ENCODE measurements at places on chromosomes 1 and 21.

- DNase-seq = no peak
Observed at GRCh38 chr1:228062085-228062791, 20.3 kb upstream of the ARF1 start.

DNA sequence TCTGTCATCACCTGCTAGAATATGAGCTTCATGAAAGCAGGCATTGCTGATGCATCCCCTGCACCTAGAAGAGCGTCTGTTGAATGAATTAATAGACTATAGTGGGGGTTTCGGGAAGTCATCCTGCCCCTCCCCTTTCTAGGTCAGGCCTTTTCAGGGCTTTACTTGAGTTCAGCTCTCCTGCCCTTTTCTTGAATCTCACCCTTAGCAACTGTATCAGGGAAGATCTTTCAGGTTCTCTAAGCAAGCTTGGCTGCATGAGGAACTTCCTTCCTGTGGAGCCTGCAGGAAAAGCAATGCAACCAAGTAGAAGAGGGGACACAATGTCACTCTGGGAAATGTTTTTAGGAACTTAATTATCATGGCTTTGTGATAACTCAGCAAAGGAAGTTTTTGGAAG is 27.2 kb upstream of the KIAA0040 start:
- peak; percentile 8 for DNase-seq

DNA sequence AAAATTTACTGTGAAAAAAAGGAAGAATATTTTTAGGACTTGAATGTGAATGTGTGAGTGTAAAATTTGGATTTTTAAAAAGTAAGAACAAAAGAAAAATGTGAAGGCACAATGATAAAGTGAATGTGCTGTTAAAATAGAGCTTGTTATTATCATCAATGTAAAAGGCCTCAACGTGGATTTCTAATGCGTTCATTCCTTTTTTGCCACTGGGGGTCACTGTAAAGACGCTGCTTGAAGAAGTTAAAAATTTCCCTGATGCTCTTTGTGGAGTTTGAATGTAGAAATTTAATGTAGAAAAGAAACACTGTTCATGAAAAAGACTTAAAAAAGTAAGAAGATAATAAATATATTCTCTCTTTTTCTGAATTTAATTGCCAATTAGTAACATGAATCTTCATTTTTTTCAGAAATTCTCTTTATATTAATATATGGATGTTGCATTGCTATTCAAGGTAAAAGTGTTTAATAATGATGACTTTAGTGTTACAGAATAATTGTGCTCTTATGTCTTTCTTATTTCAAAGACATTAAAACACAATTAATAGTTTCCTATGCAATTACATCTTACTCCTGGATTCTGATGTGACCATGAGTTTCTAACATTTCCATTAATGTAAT is 161.5 kb downstream of the DNM3 start:
- peak; percentile 86 for DNase-seq

- peak; percentile 62 for DNase-seq
Observed at GRCh38 chr1:228164561-228165371, 838 bp upstream of the IBA57 start.

GRCh38 chr1:107840725-107841124 is 124.3 kb downstream of the VAV3 start:
- DNase-seq = peak; percentile 62

- peak; percentile 70 for DNase-seq
Observed at GRCh38 chr21:21114461-21114860, 116.3 kb downstream of the NCAM2 start.

DNA sequence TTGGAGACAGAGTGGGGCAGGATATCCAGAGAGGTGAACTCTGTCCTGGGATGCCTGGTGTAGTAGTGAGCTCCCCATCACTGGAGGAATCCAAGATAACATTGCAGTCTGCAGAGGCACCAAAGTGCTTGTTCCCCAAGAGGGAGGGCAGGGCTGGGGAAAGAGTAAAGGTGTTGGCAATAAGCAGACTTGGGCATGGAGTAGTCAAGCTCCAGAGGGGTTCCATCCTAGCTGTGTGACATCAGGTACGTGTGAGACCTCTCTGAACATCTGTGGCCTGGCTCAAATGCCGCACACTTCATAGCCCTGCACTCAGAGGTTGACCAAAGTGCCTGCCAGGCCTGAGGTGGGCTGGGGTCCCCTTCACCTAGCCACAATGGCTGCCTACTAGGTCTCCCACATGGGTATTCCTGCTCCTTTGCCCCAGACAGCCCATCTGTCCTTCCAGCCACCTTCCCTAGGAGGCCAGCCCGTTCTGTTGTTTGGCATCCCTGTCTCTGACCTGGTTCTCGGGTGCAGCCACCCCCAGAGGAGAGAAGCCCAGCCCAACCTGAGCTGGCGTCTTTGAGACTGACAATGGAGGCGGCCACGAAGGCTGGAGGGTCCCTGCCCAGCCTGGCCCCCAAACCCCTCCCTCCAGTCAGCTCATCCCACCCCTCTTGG is 2.8 kb upstream of the ARF1 start:
- no peak for DNase-seq

DNA sequence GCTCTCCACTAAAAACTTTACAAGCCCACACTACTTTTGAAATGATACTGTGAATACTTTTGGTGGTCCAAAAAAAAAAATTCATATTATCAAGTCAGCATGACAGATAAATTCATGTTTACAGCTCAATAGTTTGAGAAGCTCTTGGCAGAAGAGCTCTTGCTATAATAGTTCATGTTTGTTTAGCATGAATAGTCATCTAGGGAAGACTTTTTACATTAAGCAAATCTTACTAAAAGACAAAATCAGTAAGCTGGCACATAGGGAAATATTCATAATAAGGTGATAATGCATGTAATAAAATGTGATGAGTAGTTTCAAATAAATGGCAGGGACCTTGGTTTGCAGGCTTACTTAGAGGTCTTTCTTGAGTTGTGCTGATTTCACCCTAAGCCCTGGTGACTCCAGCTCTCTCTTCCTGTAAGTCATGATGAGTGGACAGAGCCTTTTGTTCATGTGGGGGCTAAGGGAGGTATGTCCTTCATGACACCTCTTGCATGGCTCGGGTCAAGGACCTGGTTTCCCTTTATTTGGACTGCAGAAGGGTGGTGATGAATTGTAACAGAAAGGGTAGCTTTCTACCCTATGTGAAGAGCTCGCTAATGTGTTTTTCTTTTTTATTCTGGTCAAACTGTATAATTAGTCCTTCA is 166.7 kb downstream of the GABPA start:
- DNase-seq = no peak

DNA sequence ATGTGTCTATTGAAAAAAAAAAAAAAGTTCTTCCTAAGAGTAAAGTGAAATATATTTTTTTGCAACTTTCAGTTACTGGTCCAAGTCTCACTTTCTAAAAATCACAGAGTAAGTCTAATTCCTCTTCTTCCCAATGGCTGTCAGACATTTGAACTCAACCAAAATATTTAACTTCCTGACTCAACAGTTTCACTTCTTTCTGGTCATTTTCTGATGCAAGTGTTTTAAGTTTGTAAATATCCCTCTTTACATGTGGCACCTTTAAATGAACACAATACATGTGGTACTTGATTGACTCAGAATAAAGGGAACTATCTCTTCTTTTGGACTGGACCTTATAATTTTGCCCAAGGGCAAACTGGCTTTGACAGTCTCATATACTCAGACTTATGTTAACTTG is 76.7 kb downstream of the ASH1L start:
- no peak for DNase-seq

GRCh38 chr1:157288006-157288405 is 149.8 kb upstream of the ETV3 start:
- DNase-seq = no peak

- no peak for DNase-seq
Observed at GRCh38 chr1:221217029-221217428, 337.8 kb downstream of the HLX start.

DNA sequence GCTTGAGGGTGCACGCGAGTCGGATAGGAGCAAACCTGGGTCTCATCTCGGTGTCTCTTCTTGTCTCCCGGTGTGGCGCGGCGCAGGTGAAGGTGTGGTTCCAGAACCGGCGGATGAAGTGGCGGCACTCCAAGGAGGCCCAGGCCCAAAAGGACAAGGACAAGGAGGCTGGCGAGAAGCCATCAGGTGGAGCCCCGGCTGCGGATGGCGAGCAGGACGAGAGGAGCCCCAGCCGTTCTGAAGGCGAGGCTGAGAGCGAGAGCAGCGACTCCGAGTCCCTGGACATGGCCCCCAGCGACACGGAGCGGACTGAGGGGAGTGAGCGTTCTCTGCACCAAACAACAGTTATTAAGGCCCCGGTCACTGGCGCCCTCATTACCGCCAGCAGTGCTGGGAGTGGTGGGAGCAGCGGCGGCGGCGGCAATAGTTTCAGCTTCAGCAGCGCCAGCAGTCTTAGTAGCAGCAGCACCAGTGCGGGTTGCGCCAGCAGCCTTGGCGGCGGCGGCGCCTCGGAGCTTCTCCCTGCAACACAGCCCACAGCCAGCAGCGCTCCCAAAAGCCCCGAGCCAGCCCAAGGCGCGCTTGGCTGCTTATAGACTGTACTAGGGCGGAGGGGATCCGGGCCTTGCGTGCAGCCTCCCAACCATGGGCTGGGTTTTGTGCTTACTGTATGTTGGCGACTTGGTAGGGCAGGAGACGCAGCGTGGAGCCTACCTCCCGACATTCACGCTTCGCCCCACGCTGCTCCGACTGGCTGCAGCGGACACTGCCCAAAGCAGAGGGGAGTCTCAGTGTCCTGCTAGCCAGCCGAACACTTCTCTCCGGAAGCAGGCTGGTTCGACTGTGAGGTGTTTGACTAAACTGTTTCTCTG is 5.1 kb downstream of the HLX start:
- DNase-seq = no peak

- no peak for DNase-seq
Observed at GRCh38 chr1:111214884-111215283, 12.6 kb upstream of the CHI3L2 start.

DNA sequence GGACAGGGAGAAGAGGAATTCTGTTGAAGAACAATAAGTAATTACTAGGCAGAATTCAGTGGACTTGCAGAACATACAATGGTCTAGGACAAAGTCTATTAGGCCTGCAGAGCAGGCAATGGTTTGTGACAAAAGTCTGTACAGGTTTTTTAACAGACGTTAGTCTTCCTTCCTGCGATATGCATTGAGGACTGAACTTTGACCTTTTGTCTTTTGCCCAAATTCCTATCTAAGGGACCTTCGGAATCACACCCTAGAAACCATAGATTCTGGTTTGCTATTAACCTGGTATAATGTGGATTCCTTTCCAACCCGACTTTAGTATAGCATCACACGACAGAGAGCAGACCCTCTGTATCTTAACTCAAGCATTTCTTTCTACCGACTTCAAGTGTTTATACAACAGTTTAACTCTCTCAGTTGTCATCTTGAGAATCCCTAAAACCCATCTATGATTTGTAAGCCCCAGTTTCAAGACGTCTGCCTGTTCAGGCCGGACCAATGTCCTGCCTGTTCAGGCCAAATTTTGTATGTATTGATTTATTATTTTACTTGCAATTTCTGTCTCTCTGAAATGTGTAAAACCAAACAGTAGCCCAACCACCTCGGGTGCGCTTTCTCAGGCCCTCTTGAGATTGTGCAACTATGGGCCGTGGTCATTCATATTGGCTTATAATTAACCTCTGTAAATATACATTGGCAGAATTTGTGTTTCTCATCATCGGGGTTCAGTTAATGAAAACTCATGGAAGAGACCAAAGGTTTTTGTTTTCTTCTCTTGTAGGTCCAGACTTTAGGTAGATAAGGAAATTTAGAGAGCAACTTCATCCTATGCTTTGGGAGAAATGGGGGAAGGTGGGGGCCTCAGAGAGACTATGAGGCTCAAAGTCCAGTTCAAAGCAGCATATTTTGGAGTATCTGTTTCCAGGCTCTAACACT is 76.9 kb upstream of the TNFSF18 start:
- no peak for DNase-seq

GRCh38 chr1:35668506-35668905 is 27.2 kb upstream of the PSMB2 start:
- DNase-seq = no peak

DNA sequence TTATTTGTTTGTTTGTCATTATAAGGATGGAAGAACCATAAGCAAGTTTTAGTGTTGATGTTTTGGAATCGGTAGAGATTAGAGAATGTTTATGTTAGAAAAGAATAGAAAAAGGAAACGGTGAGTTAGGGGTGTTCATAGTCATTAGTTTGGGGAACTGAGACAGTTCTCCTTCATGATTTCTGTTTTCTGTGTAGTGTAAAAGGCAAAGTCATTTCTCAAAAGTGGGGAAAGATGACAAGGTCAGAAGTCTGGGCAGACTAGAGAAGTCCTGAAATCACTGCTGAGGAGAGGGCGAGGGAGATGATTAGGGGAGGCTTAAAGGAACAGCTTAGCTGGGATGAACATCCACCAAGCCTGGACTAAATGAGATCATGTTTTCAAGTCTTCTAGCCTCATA is 498.9 kb downstream of the TTLL7 start:
- DNase-seq = no peak

- no peak for DNase-seq
Observed at GRCh38 chr1:201104141-201104540, 8.1 kb downstream of the CACNA1S start.

DNA sequence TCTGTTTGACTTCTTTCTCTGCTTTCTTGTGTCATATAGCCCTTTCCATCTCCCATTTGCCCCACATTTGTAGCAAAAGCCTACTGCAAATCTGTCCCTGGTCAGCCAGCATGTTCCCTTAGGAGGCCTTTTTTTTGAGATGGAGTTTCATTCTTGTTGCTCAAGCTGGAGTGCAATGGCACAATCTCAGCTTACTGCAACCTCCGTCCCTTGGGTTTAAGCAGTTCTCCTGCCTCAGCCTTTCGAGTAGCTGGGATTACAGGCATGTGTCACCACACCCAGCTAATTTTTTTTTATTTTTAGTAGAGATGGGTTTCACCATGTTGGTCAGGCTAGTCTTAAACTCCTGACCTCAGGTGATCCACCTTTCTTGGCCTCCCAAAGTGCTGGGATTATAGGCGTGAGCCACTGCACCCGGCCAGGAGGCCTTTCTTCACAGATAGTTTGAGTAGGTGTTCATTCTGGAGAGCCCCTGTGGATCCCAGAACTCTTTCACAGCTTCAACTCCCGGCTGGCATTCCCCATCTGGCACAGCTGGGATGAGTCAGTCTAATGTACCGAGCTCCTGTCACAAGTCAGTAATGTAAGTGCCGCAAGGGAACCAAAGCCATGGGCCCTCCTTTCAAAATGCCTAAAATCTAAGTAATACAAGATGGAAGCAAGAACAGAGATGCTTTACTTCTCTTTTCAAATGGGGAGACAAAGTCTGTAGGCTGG is 9.4 kb upstream of the NHLH1 start:
- DNase-seq = no peak

DNA sequence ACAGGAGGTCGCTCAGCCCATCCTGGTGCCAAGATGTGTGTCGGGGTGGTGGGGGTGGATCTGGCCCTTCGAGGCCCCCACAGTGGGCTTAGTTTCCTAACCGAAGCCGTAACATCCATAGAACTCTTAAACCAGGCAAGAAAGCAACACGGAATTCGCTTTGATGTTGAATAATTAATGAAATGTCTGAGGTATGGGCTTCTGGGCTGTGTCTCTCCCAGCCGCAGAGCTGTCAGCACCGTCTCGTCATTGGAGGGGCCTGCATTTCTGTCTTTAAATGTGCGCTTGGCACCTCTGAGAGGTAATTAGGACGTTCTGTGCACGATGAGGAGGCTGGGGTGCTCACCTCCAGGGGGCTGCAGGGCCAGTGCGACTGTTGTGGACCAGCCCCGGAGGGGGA is 13.3 kb upstream of the PLCH2 start:
- DNase-seq = no peak
